RPMI7951 (cell line): ENCODE measurements at places on chromosomes 13 and 19. TPM values are rescaled to one million over a fixed set of nuclear protein-coding genes. Genes with fewer than 3 reads are reported as not detected.

The PPM1N gene
- 1.8 and 2.3 TPM in 2 replicates for total RNA-seq

The KANK2 gene
- 88.9 and 115 TPM in 2 replicates for total RNA-seq

The ZNF235 gene
- total RNA-seq: 4.5 and 5.0 TPM in 2 replicates

GRCh38 chr19:56098731-56099568, 22.1 kb downstream of the ZNF787 start:
- no peak for DNase-seq
